Activated T-helper 1 cell treated with anti-CD3 and anti-CD28 coated beads, Interleukin-2, amount 50 U/mL, for 16 hours (primary cell): ENCODE measurements at places on chromosomes 12 and 14.

DNA sequence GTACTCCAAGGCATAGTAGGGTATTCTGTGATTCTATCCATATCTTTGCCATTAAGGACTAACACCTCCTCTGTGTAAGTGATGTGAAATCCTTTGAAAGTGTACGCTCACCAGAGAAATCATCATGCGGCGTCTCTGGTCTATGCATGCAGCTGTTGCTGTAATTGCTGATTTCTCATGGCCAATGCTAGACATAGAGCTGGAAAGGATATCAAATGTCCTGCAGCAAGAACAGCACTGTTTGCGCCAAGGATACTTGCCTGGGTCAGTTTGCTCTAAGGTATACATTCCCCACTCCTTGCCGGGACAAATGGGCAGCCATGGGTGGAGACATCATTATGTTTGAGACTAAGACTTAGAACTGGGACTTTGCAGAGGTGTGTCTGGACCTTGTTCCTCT, 896.4 kb downstream of the BCL11B start:
- no peak for DNase-seq

- DNase-seq: no peak
Measured at GRCh38 chr14:30223385-30223785, 295.7 kb upstream of the PRKD1 start.

- DNase-seq: no peak
Measured at GRCh38 chr12:121803861-121804416, at the start of gene SETD1B. SETD1B (plus strand) TSS chr12:121804009; CDS start chr12:121804738, 729 bp downstream.

DNA sequence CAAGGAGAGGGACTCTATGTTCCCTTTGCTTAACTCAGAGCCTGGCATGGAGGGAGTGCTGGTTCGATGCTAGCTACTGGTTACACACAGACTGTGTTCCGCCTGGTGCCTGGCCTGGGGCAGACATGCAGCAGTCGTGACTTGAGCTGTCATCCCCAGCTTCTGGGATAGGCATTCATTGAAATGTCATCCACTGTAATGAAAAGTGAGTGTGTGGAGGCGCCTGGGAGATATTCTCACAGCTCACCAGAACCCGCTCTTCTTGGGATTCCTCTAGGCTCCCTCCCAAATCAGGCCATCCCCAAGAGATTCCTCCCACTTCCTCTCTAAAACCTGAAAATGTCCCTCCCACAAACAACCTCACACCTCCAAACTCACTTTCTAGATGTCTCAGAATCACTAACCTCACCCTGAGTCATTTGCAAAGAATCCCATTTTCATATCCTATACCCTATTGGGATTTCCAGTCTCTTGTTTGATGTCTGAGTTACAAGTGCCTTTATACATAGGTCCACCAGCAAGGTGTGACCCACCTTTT, 82.8 kb downstream of the CRACR2A start:
- DNase-seq: no peak

DNA sequence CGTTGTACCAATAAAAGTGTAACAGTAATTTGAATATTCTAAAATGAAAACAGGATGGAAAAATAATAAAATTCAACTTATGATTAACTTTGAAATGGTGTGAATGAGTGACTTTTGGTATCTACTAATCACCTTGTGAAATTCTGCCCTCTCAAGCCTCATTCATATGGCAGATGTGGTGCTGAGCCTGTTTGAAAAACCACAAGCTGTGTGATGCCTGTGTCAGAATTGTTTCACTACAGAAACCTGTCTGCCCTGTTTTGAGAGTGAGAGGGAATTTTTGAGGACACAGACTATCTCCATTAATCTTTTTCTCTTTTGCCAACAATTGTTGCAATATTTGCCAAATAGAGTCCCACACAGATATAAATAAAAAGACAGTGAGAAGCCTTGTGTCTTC, 3.9 kb upstream of the RNU6-7 start:
- no peak for DNase-seq

DNA sequence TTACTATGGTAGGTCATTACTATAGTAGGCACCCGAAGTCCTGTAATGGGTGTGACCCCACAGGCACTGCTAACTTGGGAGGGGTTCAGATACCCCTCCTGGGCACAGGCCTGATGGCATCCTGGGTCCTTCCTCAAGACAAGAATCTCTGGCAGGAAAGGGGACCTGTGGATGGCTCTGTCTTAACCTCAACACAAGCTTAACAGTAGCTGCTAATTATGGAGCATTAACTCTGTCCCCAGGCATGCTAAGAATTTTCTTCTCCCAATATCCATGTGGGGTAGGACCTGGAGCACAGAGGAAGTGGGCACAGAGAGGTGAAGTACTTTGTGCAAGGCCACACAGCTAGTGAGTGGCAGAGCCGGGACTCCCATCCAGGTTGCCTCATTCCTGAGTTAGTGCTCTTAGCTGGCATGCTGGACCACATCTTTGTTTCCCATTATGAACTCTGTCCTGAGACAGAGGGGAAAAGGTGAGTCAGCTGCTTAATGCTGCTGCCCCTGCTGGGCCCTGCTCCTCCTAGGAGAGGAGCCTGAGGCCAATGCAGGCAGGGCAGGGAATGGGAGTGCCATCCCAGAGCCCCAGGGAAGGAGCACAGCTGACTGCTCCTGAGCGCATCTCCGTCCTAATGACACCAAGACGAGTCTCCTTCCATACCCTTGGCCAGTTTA, 32.1 kb downstream of the GALNT16 start:
- no peak for DNase-seq
